ENCODE measurements at places on chromosomes 7 and 10.

GRCh38 chr10:49138361-49138891 is 4.6 kb upstream of the FAM170B start:
- no peak for DNase-seq

GRCh38 chr7:100446040-100446439 is 9.7 kb upstream of the PPP1R35 start:
- no peak for DNase-seq

DNA sequence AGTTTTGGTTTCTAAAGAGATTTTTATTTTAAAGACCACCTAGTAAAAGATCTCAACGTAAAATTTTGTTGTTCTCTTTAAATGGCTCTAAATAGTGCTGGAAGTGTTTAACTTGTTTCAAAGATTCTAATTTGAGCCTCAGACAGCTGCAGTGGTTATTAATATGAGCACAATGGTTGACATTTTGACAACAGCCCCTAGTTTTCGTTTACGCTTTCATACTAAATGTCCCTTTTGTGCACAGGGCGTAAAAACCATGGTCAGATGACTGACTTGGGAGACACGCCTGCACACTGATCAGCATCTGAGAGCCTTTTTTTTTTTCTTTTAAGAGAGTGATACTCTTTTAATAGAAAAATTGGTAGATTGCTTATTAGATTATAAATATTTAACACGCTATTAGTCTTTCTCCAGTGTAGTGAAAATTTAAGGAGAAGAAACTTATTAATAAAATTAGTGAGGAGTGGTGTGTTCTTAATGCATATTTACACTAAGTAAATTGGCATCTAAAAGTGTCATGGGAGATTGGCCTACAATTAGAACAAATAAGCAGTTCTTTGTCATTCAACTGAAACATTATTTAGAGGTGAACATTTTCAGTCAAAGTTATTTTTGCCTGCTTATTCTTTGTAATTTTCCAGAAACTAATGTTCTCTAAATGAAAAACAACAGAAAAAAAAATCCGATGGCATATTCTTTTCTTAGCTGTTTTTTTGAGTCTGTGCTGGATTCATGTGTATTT is 182.8 kb upstream of the PHYHIPL start:
- no peak for DNase-seq

DNA sequence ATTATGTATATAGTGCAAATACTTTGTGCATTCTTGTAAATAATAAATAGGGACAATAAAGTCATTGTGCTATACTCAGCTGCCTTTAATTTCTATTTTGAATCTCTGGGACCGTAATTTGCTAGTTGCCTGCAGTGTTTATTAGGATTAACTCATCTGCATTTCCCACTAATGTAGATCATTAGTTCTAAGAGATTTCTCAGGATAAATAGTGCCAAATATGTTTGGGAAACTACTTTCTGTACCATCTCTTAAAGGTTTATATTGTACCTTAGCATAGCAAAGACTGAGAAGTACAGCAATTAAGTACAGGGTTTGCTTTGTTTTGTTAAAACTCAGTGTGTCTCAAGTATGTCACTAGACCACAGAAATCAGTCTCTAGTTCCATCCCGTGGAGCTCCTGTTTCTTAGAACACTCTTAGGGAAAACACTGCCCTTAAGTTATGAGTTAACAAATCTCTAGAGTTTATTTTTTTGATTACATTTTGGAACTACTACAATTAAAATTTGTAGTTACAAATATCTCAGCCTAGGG is 26.0 kb downstream of the ADD3 start:
- no peak for DNase-seq

DNA sequence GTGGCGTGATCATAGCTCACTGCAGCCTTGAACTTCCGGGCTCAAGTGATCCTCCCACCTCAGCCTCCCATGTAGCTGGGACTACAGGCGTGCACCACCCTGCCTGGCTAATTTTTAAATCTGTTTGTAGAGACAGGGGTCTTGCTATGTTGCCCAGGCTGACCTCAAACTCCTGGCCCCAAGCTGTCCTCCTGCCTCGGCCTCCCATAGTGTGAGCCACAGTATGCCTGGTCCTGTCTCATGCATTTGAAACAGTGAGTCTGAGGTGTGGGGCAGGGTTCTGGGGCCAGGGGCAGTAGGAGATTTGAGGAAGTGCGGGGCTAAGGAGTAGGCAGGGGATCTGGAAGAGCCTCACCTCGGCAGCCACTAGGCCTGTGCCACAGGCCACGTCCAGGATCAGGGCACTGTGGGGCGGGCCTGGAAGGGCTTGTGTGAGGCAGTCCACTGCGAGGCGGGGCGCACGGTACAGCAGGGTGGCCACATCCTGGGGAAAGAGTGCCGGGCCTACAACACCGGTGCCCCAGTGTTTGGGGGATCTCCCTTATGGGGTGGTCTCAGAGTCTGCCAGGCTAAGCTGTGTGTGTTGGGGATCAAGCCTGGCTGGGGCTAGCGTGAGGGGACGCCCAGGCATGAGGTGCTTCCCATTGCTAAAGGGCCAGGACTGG is 1.5 kb downstream of the METTL27 start:
- DNase-seq = no peak

DNA sequence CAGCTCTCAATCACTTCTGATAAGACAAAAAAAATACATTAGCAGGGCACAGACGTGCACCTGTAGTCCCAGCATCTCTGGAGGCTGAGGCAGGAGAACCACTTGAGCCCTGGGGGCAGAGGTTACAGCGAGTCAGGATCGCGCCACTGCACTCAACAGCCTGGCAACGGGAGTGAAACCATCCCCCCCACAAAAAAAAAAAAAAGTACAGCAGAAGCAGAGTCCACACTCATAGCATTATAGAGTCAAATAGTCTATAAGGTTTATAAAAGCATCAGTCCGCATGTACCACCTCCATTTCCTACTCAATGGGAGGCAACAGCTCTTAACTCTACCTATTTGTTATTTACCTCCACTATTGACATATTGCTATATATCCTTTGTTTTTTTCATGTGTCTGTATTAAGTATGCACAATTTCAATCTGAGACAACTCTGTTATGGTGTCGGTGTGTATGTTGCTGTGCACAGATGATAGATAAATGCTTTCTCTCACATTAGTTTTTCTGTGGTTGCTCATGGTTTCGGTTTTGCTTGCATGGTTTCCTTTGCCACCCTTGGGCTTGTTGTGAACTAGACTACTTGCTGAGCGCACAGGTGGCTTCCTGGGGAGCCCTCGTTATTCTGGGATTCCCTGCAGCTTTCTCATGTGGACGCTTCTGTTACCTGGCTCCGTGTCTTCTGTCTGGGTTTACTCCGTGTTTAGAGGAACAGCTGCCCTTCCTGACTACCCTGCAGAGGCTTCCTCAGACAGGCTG is 40.4 kb downstream of the PROSER2 start:
- no peak for DNase-seq

DNA sequence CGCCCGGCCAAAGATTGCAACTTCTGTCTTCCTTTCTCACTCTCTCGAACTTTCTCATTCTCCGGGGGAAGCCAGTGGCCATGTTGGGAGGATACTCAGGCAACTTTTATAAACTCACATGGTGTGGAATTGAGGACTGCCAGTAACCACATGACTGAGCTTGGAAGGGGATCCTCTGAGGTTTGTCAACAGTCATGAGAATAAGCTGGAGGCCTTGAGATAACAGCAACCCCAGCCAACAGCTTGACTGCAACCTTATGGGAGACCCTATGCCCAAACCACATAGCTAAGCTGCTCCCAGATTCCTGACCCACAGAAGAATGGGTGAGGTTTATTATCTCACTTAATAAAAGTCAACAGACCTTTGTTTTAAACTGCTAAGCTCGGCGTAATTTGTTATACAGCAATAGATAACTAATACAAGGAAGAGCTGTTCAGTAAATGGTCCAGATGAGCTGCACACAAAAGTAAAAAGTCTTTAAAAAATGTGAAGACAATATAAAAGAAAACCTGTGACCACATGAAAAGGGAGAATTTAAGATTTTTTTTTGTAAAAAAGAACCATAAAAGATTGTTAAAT is 9.6 kb downstream of the SYPL1 start:
- no peak for DNase-seq

DNA sequence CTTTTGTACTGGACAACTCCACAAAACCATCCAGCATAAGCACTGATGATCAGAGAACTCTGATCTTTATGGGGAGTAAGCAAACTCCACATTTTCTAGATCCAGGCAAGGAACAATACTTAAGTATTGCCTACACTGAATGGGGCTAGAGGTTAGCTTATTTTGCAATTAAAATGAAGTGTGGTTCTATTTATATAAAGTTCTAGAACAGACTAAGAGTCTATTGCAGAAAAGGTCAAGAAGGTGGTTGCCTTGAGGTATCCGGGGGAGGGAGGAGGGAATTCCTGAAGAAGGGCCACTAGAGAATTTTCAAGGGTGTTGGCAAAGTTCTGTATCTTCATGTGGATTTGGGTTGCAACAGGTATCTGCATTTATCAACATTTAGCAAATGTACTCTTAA is 477.9 kb downstream of the PLXNA4 start:
- no peak for DNase-seq

DNA sequence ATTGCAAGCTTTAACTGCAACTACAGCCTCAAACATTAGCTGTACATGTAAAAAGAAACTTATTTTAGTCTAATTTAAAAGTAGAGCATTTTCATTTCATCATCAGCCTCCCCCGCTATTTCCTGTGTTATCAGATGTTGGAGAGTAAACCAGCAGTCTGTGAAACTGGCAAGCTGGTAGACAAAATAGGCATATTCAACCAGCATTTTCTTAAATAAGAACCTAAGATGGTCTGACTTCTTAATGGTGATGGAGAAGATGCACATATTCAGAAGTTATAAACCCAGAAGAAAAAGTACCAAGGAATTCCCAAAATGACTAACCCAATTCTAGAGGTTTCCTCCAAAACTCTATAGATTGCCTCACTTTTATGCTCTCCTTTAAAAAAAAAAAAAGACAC is 24.9 kb downstream of the PIK3AP1 start:
- DNase-seq = peak; percentile 44

- no peak for DNase-seq
Observed at GRCh38 chr10:14312014-14312413, 18.7 kb downstream of the FRMD4A start.

GRCh38 chr7:120981888-120982615 is 6.5 kb upstream of the CPED1 start:
- DNase-seq = no peak

- no peak for DNase-seq
Observed at GRCh38 chr7:47570649-47571050, 11.3 kb downstream of the TNS3 start.

GRCh38 chr7:107951172-107951787 is 51.7 kb downstream of the LAMB1 start:
- DNase-seq = no peak

GRCh38 chr10:50508315-50509051 is 115.3 kb downstream of the SGMS1 start:
- no peak for DNase-seq

DNA sequence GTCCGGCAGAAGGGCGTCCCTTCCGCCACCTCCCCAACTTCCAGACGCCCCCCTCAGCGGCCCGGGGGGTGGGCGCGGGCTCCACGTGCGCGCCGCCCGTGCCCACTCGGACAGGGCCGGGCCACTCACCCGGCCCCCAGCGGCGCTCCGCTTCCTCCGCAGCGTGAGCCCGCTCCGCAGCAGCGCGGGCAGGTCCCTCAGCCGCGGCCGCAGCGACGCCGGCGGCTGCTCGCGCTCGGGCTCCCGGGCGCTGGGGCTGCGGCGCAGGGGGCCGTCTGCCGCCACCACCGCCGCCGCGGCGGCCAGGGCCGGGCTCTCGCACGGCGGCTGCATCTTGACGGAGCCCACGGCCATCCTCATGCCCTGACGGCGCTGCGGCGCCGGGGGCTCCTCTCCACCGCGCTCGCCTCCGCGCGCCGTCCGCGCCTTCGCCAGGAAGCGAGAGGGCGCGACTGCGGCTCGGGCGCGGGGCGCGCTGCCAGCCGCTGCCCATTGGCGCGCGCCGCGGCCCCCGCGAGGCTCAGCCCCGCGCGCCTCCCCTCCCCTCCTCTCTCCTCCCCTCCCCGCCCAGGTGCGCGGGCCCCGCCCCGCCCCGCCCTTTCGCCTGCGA is at the start of gene RAPGEF5:
RAPGEF5 (minus strand) TSS at position 454 of the 610 bp plus-strand sequence; CDS start at position 360, 94 bp downstream.
- DNase-seq = no peak

- no peak for DNase-seq
Observed at GRCh38 chr10:11910102-11910501, 86.9 kb downstream of the PROSER2 start.

- no peak for DNase-seq
Observed at GRCh38 chr7:65325793-65326432, 47.7 kb upstream of the ZNF92 start.

GRCh38 chr10:119448628-119449584 is 93.6 kb downstream of the RGS10 start:
- no peak for DNase-seq

DNA sequence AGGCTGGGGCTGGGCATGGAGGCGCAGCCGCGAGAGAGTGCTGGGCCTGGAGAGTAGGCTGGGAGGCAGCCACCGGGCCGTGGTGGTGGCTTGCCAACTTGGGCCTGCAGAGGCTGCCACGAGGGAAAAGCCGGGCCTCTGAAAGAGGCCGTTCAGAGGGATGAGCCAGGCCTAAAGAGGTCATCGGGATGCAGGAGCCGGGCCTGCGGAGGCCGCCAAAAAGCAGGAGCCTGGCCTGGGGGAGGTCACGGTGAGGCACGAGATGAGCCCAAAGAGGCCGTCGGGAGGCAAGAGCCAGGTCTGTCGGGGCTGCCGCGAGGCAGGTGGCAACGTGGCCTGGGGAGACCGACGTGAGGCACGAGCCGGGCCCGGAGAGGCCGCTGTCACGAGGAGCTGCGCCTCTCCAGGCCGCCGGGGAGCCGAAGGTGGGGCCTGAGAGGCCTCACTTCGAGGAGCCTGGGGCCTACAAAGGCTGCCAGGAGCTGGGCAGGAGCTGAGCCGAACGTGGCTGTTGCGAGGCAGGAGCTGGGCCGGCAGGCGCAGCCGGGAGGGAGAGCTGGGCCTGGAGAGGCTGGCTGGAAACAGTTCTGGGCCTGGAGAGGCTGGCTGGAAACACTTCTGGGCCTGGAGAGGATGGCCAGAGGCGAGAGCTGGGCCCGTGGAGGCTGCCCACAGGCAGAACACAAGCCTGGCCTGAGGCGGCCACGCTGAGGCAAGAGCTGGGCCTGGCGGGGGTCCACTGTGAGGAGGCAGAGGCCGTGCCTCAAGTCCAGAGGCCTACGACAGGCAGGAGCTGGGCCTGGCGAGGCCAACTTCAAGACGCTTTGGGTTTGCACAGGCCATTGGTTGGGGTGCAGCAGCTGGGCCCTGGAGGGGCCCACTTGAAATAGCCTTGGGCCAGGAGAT is 24.6 kb downstream of the MDH2 start:
- no peak for DNase-seq

DNA sequence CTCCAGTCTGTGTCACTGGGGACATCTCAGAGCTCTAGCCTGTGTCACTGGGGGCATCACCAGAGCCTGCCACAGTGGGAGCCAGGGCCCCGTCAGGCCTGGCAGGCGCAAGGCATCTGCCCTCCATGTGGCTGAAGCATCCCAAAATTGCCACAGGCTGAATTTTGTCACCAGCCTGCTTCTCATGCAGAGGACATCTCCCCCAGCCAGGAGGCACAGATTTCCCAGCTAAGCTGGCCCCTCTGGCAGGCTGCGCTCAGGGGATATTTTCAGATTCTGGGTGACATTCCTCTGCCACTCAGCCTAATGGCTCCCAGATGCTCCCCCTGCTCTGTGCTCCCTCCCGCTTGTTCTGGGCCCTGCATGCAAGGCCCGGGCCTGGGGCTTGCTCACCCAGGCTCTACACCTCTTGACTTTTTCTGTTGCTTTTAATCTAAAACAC is 64.6 kb downstream of the COL13A1 start:
- DNase-seq = no peak

- DNase-seq = no peak
Observed at GRCh38 chr7:82210416-82211184, 233.0 kb downstream of the CACNA2D1 start.

GRCh38 chr7:101031082-101031481 is 11.2 kb downstream of the MUC17 start:
- DNase-seq = no peak

GRCh38 chr10:5659702-5660528 is 6.5 kb downstream of the ASB13 start:
- peak; percentile 66 for DNase-seq

All from GF-D8 (cell line).